NCI-H2081 (cell line): ENCODE measurements at places on chromosomes 11 and 22.

DNA sequence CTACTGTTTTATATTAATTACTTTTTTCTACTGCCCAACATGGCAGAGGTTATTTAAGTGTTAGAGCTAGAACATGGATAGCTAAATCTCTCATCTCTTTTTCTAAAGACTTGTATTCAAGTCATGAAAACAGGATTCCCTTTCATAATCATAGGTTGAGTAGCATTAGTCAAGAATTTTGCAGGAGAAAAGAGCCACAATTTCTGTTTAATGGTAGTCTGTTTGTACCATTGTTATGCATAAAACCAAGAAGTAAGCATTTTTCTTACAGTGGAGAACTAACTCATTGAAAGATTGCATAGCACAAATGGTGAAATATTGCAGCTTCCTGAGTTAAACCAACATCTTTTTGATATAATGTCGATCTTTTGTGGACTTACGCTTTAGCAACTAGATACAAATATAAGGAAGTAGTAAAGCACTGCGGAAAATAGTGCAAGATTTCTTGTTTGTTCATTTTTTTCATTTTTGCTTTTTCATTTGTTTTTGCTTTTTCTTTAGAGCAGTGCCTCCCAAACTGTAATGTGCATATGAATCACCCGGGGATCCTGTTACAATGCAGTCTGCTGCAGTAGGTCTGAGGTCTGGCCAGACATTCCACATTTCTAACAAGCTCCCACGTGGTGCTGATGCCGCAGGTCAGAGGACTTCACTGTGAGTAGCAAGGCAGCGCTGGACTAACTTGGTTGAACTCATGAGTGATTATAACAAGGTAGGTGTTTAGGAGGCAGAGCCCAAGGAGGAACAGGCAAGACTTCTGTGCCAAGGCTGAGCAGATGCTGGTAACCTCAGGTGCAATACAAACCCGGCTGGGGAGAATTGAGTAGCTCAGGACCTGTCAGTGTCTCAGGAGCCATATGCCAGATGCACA lies 4.6 kb downstream of the ETS1 start:
- DNase-seq = no peak

- peak; percentile 23 for DNase-seq
These were observed 2.9 kb upstream of the ARFGAP2 start for GRCh38 chr11:47179655-47179991.

- no peak for DNase-seq
These were observed 134.0 kb upstream of the TEAD1 start for GRCh38 chr11:12540075-12540680.

- no peak for DNase-seq
These were observed 67.9 kb upstream of the SEPTIN5 start for GRCh38 chr22:19646383-19646782.

DNA sequence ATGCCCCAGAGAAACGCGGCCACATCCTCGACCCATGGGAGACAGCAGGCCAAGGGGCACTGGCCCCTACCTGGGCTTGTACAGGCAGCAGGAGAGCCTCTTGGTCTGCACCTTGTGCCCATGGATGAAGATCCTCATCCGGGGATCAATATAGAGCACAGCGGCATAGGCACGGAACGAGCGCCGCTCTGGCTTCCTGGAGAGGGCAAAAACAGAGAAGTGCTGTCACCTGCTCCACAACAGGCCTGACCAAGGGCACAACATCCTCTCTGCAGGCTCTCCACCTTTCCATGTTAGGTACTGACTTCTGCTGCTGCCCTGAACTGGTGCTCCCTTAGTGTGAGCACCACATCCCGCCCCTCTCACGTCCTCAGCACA lies 27.2 kb downstream of the MORC2 start:
- no peak for DNase-seq

- DNase-seq = no peak
These were observed 85.0 kb downstream of the CD44 start for GRCh38 chr11:35223991-35224390.

- peak; percentile 77 for DNase-seq
These were observed at the start of gene MAFF for GRCh38 chr22:38201711-38202436. MAFF (plus strand) TSS chr22:38201994; CDS start chr22:38213854, 11,860 bp downstream.

DNA sequence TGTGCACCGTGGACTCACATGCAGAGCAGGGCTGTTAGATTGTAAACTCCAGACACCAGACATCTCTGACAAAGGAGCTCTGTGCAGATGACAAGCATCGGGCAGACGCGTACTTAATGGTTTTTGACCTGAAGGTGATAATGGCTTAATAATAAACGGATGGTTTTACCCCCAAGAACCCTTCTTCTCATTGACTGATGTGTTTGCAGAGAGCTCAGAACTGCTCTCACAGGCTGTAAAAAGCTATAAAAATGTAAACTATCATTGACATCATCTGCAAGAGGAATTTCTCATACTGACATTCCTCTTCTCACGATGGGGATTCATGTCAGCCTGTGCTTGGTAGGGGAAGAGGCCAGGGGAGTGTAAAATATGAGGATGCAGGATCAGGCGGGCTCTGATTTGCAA lies 8.6 kb upstream of the ARHGAP8 start:
- no peak for DNase-seq

DNA sequence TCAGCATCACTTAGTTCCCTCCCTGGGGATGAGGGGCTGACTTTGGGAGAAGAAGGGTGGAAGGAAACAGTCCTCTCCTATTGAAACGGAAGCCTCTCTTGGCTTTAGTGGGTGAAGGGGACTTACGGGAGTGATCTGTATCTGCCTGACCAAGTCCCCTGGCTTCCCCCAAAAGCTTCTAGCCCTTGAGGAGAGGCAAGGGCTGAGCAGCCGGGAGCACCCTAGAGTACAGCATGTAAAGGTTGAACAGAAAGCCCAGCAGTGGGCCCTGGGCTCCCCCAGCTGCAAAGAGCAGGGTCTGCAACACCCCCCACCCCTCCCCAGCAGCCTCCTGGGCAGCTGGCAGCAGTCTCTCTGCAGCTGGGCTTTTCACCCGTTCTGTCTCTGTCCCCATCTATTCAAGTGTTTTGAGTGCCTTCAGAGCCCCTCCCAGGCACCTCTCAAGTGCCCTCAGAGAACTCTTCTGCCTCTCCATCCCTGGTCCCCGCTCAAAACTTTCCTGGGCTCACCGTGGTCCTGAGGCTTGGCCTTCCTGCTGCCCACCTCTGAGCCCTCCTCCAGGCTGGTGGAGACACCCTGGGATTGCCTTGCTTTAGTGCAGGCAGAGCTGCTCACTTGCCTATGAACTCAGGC lies 2.7 kb downstream of the CAPN5 start:
- DNase-seq = no peak

DNA sequence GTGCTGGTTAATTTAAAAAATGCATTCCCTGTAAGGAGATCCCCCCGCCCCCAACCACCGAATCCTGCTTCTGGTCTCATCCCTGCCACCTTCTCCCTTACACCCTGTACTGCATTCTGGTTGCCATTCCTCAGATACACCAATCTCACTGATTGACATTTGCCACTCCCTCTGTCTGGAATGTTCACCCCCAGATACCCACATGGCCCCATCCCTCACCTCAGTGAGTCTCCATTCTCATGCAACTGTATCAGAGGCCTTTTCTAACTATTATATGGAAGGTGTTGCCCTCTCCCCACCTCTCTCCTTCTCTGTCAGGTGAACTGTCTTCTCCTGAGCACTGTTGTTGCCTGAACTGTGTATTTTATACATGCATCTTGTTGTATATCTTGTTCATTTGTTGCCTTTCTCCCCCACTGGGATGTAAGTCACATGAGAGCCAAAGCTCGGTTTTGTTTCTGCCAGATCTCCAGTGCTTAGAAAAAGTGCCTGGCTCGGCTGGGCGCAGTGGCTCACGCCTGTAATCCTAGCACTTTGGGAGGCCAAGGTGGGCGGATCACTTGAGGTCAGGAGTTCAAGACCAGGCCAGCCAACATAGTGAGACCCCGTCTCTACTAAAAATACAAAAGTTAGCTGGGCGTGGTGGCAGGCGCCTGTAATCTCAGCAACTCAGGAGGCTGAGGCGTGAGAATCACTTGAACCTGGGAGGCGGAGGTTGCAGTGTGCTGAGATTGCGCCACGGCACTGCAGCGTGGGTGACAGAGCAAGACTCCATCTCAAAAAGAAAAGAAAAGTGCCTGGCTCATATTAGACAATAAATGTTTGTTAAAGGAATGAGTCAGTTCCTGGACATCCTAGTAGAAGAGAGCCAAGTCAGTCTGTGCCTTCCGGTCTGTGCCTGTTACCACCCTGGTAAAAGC lies 61.0 kb downstream of the TNRC6B start:
- no peak for DNase-seq

- no peak for DNase-seq
These were observed 14.4 kb downstream of the CABIN1 start for GRCh38 chr22:24025475-24025874.

- DNase-seq = peak; percentile 48
These were observed 14.1 kb upstream of the MDK start for GRCh38 chr11:46367244-46367915.

DNA sequence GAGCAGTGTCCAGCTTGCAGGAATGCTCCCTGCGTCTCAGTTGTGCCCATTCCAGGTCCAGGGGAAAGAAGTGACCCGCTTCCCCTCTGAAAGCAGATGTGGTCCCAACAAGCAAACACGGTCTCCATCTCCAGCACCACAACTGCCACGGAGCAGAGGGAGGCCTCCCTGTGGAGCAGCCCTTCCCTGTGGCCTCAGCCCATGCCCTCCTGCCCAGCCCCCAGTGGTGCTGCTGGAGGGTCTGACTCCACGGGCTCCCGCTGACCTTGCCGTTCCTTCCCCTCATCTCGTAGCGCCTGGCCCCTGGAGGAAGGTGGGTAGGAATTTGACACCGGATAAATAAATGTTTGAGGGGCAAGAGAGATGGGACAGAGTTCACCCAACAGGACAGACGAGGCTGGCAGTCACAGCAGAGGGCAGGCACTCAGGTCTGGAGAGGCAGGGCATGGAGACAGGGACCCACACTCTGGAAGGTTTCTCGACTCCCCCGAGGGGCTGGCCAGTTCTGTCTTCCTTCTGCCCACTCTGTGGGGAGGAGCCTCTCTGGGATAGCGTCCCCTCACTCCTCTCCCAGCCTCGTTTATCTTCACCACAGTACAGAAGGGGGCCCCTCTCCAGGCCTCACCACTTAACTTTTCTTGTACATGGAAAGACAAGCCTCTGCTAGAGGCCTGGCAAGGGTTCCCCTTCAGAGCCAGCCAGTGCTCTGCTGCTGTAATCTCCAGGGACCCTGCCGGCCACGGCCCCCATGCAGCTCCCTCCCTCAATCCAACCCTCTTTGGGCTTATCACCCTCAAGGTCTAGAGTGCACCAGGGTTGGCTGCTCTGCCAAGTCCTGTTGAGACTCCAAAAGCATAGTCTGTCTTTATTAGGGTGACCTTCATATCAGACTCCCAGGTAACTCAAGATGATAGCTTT lies 7.5 kb upstream of the ST3GAL4 start:
- DNase-seq = no peak

- peak; percentile 72 for DNase-seq
These were observed 6.8 kb downstream of the NAA40 start for GRCh38 chr11:63945477-63946163.

GRCh38 chr11:74005721-74006517 lies 3.0 kb downstream of the UCP3 start:
- no peak for DNase-seq

DNA sequence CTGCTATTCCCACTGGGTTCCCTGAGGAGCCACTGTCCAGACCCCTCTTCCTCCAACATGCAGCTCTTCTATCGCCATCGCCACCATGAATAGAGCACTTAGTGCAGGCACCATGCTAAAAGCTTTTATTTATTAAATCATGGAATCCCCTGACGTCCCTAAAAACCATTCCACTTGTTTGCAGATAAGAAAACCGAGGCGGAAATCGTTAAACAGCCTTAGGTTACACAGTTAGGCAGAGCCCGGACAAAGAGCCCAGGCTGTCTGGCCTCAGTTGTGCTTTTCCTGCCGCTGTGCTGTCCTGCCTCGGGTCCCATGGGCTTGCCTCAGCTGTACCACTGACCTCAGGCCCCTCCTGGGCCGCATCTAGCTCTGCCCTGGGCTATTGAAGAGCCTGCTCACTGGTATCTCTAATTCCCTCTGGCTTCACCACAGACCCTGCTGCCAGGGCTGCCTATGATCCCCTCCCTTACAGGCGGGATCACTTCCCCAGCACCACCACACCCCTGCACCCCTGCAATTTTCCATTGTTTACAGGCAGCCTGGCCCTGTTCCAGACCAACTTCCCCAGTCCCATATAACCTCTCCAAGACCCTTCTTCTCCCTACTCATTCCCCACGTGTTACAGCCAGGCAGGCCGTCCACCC lies 13.0 kb upstream of the TUB start:
- no peak for DNase-seq

- DNase-seq = peak; percentile 23
These were observed 26.5 kb upstream of the TREH start for GRCh38 chr11:118705791-118706545.

- no peak for DNase-seq
These were observed 137.6 kb downstream of the MAML2 start for GRCh38 chr11:96205460-96205809.

GRCh38 chr11:114346709-114347141 lies 50.5 kb downstream of the NNMT start:
- no peak for DNase-seq

- DNase-seq = peak; percentile 33
These were observed 1319.9 kb downstream of the LRRC4C start for GRCh38 chr11:40139536-40139935.

DNA sequence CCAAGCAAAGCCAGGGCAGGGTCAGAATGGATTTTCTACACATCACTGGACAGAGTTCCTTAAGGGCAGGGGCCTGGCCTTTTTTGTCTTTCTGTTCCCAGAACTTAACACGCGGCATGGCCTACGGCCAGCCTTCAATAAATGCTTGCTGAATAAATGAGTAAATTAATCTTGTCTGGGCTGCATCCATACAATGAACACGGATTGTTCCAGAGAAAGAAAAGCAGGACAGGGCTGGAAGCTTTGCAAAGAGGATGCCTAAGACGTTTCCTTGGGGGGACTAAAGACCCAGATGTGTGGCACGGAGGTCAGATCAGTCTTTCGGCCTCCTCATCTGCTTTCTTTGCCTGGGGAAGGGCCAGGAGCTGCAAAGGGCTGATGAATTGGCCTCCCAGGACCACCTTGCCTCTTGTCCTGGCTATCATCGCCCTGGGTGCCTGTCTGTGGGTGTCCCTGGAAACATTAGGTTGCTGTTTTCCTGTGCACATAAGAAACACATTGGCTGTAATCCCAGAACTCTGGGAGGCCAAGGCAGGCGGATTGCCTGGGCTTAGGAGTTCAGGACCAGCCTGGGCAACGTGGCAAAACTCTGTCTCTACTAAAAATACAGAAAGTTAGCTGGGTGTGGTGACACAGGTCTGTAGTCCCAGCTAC lies 20.8 kb upstream of the RFPL3 start:
- DNase-seq = no peak

- DNase-seq = no peak
These were observed 273.3 kb upstream of the C11orf87 start for GRCh38 chr11:109148669-109149068.

DNA sequence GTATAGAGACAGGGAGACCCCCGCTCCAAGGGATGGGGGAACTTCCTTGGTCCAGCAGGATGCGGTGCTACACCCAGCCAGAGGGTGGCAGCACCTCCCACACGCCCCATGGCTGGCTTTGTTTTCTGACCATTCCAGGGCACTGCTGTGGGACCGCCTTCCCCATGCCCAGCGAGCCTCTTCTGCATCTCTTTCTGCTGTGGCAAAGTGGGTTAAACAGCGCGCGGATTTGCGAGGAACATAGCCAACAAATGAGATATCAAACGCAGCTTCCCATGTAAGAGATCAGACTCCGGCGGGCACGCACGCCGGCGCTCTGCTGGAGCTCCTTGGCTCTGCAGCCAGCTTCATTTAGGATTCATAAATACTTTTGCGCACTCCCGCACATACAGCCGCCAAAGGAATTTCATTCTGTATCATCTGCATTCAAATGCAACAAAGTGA lies 485.8 kb upstream of the CADM1 start:
- DNase-seq = no peak
